ENCODE measurements at places on chromosomes 6 and 20.

DNA sequence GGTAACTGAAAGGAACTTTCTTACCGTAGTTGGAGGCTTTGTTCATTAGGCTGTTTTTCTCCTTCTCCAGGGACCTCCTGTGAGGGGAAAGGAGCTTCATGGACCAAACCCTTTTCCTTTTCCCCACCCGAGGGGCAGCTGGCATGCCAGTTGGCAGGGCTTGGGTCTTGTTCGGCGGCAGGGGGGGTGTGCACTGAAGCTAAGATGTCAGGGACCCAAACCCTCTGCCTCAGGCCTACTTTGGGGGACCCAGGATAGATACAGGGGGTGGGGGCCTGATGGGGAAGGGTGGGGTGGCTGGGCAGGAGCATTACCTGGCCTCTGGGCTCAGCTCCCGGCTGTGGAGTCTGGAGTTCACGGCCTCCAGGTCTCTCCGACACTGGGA, 14.9 kb downstream of the CCDC167 start:
- no peak for DNase-seq

- DNase-seq, result no peak
Measured at GRCh38 chr6:151096255-151096612, 143.5 kb upstream of the AKAP12 start.

GRCh38 chr6:115060581-115060980, 717.8 kb upstream of the HS3ST5 start:
- no peak for DNase-seq

GRCh38 chr20:59299945-59300332, 472 bp upstream of the EDN3 start:
- DNase-seq, result no peak

- DNase-seq, result no peak
Measured at GRCh38 chr6:45185403-45186251, 142.5 kb upstream of the RUNX2 start.

GRCh38 chr6:98924647-98925046, 23.1 kb downstream of the FBXL4 start:
- no peak for DNase-seq

- DNase-seq, result no peak
Measured at GRCh38 chr6:6900569-6901204, 207.1 kb upstream of the RREB1 start.

- DNase-seq, result no peak
Measured at GRCh38 chr6:135440087-135440792, 57.3 kb downstream of the AHI1 start.

GRCh38 chr6:104855507-104855906, 4.2 kb downstream of the HACE1 start:
- DNase-seq, result no peak

- no peak for DNase-seq
Measured at GRCh38 chr6:8545336-8545735, 110.0 kb upstream of the SLC35B3 start.

GRCh38 chr20:309306-309840, 12.0 kb downstream of the ZCCHC3 start:
- DNase-seq, result no peak

DNA sequence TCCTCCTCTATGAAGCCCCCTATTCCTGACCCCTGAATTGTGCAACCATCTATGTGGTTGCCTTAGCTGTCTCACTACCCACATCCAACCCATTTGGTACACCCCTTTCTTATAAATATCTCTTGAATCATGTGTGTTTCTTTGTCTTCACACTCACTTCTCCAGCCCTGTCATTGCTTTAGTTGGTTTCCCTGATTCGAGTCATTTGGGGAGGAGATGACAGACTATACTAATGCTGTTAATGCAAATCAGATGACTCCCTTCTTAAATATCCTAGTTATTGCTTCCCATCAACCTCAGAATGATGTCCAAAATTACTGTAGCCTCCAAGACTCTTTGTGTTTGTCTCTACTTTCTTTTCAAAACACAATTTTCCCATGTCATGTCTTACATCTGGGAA, 23.0 kb downstream of the SLC35D3 start:
- no peak for DNase-seq

DNA sequence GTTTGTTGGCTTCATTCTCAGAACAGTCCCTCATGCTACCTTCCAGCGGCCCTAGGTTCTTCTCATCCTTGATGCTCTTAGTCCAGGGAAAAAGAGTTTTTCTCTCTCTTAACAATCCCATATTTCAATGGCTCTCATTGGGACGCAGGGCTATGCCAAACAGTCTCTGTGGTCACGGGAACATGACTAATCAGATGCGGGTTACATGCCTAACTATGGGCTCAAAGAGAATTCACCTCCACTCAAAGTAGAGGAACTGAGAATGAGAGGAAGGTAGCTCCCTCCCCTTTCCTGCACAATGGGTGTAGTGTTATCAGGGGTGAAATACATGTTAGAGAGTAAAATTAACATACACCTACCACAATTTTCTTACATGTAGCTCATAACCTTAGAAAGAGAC, 18.1 kb upstream of the ATRN start:
- DNase-seq, result no peak

DNA sequence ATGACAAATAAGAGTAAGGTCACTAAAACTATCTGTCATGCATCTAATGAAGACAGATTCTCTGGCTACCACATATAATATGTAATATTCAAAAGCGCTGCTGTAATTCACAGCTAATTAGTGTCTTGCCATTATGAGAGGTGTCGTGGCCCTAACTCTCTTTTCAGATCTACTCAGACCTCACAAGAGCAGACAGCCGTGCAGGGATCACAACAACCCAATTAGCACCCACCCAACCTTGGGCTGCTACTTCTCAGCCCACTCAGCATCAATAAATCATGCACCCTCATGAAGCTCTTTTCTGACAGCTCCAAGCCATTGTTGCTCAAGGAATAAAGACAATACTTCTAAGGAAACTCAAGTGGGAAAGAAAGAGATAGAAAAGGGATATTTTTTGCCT, 61.5 kb downstream of the FRK start:
- no peak for DNase-seq

- DNase-seq, result no peak
Measured at GRCh38 chr6:104642871-104643270, 216.8 kb downstream of the HACE1 start.

DNA sequence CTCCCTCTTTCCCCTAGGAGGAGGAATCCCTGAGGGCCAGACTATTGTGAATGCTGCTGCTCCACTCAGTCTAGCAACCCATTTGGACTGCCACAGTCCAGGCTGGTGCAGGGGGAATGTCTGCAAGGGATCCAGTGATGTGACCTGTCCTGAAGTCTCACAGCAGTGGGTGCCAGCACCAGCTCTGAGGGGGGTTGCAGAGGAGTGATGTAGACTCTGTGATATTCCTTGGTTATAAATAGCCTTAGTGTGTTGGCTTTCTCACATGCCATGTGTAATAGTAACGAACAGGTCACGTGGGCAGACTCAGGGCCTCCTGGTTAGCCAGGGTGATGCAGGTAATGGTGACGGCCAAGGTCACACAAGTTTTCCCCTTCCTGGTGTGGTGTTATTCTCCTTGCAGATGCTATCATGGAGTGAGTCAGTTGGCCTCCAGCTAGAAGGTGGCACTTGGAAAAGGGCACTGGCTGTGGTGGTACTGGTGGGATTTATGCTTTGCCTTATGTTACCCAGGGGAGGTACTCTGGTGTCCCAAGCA, 404.4 kb downstream of the UTRN start:
- DNase-seq, result no peak

DNA sequence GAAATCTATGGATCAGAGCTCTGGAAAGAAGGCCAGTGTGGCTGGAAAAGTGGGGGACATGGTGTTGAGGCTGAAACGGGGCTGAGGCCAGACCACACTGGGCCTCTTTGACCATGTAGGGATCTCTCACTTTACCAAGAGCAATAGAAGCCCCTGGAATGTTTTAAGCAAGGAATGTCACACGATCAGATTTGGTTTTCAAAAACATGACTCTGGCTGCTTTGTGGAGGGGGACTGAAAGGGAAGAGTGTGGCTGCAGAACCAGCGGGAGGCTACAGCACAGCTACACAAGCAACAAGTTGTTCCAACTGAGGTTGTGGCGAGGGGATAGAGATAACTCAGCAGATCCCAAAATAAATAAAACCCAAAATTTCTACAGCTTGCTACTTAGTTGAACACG, 346.0 kb downstream of the NRN1 start:
- DNase-seq, result no peak

DNA sequence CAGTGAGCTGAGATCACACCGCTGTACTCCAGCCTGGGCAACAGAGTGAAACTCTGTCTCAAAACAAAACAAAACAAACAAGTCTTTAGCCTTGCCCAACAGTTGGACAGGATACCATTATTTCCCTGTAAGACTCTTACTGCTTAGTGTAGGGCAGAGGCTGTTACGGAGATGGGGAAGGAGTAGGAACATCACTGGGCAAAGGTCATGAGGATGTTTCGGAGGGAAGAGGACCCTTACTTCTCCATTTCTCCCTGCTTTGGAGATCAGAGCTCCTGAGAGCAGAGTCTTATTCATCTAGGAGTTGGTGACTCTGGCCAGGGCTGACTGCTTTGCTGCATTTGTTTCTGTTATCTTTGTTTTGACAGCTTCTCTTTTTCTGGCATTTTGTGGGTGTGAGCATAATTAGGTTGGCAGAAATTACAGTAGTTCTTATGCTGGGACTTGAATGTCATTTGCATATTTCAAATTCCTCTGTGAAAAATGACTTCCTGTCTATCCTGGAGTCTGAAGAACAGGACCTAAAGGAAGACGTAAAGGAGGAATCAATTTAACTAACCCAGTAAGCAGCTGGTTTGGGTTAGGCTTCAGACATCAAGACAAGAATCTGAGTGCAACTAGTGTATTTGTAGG, 89.0 kb downstream of the CDS2 start:
- DNase-seq, result no peak

- no peak for DNase-seq
Measured at GRCh38 chr20:15318682-15319081, 981.3 kb upstream of the FLRT3 start.

- no peak for DNase-seq
Measured at GRCh38 chr6:89623749-89624148, 14.8 kb downstream of the LYRM2 start.

GRCh38 chr6:3427687-3428085, 29.2 kb downstream of the SLC22A23 start:
- no peak for DNase-seq

DNA sequence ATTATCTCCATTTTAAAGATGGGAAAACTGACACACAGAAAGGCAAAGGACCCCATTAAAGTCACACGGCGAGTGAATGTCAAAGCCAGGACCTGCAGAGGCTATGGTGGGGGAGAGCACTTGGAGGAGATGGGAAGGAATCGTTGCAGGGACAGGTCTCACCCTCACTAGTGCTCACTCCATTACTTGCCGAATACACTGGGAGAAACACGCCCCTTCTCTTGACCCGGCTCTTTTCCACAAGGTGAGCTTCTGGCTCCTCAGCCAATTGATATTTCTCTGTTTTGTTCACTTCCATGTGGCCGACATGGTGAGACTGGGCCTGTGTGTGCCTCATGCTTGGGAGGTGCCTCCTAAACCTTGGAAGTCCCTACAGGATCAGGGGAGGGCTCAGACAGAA, 117.8 kb upstream of the KCNG1 start:
- DNase-seq, result no peak

DNA sequence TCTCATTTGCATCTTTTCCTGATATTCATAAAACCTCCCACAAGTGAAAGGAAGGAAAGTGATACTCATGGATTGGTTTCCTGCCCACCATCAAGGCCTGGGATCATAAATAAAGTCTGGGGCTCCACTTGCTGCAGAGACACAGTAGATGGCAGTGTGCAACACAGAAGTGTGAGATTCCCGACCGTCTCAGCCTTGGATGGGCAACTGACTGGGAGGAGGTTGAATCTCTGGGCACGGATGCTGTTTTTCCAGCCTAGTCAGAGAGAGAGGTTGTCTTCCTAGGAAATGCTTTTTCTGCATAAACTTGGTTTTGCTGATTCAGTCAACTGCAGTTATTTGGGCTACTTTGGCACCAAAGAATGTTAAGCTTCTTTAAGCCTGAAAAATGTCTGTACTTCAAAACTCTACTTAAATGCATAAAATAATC, 9.9 kb upstream of the RFPL4B start:
- no peak for DNase-seq

- no peak for DNase-seq
Measured at GRCh38 chr20:16474363-16474762, 98.9 kb downstream of the KIF16B start.

GRCh38 chr6:52288841-52289240, 4.3 kb upstream of the MCM3 start:
- DNase-seq, result no peak

DNA sequence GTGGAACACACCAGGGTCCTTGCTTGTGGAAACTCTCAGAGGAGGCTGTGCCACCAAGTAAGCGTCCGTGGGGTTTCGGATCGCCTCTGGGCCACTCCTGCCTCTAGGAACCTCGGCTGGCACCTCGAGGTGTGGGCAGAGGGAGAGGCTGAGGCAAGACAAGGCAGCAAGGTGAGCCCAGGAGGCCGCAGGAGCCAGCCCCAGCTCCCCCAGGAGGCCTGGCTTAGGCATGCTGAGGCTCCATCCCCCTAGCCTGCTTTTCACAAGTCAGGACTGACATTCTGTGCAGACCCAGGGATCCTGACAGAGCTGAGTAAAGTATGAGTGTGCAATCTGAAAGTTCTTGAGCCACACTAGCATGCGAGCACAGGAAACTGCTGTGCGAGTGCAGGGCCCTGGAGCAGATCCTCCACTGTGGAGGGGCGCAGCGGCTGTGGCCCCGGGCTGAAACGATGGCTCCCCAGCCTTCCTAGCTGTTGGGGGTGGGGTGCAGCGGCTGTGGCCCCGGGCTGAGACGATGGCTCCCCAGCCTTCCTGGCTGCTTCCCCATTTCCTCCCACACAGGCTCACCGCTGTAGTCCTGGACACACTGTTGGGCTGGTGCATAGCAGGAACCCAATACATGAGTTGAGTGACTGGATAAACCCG, 75.2 kb upstream of the CD93 start:
- no peak for DNase-seq

DNA sequence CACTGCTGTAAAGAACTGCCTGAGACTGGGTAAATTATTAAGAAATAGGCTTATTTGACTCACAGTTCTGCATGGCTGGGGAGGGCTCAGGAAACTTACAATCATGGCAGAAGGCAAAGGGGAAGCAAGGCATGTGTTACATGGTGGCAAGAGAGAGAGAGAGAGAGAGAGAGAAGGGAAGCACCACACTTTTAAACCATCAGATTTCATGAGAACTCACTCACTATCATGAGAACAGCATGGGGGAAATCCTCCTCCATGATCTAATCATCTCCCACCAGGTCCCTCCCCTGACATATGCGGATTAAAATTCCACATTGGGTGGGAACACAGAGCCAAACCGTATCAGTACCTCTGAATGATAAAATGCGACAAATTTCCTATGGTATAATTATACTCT, 203.9 kb upstream of the MARCKS start:
- no peak for DNase-seq

GRCh38 chr6:88865275-88865674, 98.1 kb downstream of the RNGTT start:
- DNase-seq, result no peak

GRCh38 chr6:33297406-33297955, 1.3 kb downstream of the RGL2 start:
- no peak for DNase-seq

- no peak for DNase-seq
Measured at GRCh38 chr6:146543211-146543939, at the start of gene RAB32. RAB32 (plus strand) TSS chr6:146543833; CDS start chr6:146543872, 39 bp downstream.

Measured in stimulated activated CD8-positive, alpha-beta memory T cell treated with anti-CD3 and anti-CD28 coated beads, Interleukin-15, amount 100 ng/mL, for 24 hours (primary cell).